Omental fat pad (tissue), 4 donors: ENCODE measurements at places on chromosomes 7 and 10. TPM values are rescaled to one million over a fixed set of nuclear protein-coding genes. Genes with fewer than 3 reads are reported as not detected.

KNDC1 gene
- total RNA-seq, result 1.8 TPM

ZEB1 gene
- 56.6 TPM for total RNA-seq

SLC13A4 gene
- 0.79 TPM for total RNA-seq

SLC29A4 gene
- total RNA-seq, result 10.2 TPM

MMP21 gene
- not detected for total RNA-seq

PDZD7 gene
- total RNA-seq, result 3.3 TPM

LRRC4 gene
- 4.7 TPM for total RNA-seq

EMX2 gene
- not detected for total RNA-seq

TAS2R40 gene
- not detected for total RNA-seq

CALY gene
- total RNA-seq, result not detected

NRCAM gene
- 3.6 TPM for total RNA-seq

CALHM3 gene
- not detected for total RNA-seq

NEURL1 gene
- not detected for total RNA-seq

ASAH2 gene
- total RNA-seq, result 0.60 TPM

DNA sequence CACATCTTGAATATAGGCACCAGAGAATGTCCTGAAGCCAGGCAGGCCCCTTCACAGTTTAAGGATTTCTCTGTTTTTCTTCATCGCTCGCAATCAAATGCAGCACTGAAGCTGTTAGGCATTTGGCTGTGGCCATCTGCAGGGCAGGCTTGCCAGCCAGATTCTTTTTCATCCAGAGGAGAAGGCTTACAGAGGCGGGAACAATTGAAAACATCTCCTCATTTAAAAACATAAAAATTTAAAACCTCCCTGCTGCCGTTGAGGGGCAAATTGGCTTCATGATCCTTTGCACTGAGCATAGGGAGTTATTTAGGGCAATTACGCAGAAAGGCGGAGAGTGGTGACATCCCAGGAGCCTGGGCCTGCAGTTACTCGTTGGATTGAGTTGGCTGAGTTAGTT is 500.0 kb downstream of the TYW1 start:
- no peak for DNase-seq

DNA sequence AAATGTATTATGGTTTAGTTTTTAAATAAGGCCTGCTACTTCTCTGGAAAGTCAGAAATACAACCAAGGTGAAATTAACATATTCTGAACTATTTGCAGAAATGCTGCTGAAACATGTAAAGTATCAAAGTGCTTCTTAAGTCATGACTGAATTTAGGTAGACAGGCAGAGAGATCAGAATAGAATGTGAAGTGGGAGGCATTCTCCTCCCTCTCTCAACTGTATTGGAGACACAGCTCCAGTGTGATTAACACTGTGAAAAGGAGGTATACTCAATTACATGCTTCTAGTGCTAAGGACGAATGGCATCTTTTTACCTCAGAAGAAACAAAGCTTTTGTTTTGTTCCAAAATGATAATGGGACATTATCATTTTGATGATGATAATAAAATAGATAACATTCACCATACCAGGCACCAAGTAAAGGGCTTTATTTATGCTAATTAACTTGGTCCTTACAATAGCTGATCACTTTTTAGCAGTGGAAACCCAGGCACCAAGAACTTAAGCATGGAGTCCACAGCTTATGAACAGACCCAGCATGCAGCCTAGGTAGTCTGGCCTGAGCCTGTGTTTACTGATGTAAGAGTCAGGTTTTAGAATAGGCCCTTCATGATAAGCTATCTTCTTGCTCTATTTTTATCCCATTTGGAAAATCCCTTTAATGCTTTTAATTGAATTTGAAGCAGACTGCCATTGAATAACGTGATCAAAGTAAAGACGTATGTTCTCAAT is 26.0 kb downstream of the PPP1R9A start:
- DNase-seq, result no peak

GRCh38 chr10:18144396-18144795 is 4.2 kb downstream of the CACNB2 start:
- DNase-seq, result no peak

DNA sequence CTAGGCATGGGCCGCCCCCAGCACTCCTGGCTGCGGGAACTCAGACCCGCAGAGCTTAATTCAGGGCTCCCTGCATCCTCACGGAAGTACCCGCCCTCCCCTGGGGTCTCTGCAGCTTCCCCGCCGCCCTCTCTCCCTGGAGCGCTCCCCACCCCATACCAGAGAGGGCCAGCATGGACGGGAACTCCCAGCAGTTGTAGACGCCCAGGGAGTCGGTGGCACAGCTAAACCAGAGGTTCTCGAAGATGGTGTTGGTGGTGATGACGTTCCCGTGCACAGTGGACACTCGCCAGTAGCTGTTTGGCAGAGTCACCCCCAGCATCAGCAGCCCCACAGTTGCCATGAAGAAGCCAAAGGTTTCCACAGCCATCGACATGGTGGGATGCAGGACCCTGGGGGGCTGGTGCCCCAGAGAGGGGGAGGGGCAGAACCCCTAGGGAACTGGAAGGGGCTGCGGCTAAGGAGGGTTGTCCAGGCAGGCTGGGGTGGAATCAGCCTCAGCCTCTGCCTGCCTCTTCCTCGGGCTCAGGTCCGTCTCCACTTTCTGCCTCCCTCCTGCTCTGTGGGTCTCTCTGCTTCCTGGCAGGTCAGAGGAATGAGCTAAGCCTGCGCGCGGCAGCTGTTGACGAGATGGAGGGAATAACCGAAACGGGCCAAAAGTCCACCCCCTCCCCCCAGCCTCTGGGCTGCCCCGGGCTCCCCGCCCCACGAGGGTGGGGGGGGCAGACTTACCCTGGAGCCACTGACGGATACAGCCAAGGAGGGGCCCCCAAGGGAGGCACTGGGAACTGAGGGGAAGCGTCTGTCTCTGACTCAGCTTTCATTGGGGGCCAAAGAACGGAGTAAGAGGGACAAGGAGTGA is at the start of gene CLDN15:
Gene CLDN15 (minus strand): TSS at position 597 of the 862 bp plus-strand sequence. CDS start 221 bp downstream, at position 376.
- peak; percentile 65 for DNase-seq

DNA sequence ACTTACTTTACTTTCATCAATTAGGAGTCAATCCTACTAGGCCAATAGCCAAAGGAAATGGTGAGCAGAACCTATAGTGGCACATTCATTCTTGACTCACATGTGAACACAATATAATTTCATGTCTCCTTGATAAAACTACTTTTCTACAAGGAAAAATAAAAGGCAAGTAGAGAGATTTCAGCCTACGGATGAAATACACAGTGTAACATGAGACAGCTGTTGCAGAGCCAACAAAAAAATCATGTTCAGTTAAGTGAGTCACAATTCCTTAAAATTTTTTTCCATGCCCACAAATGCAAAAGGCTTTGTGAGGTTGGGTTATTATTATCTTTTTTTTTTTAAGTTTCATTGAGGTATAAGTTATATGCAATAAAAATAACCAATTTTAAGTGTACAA is 54.8 kb downstream of the GPR141 start:
- DNase-seq, result no peak

GRCh38 chr10:44056206-44056605 is 328.7 kb downstream of the CXCL12 start:
- DNase-seq, result no peak

- DNase-seq, result no peak
These were observed 339.2 kb upstream of the PODXL start for GRCh38 chr7:131895541-131896164.

DNA sequence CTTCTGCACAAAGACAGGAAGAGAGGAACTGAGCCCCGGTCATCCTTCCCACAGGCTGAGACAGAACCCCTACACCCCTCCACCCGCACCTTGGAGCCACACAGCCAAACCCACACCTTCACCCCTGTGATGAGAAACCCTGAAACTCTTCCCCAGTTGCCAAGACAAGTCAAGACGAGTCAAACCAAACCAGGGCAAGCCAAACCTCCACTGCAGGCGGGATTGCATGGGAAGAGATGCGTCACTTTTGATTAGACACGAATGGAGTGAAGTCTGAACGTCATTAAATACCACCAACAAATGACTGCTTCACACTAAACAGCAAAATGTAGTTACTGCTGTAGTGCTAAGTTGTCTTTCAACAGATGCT is 73.8 kb downstream of the PRPF18 start:
- no peak for DNase-seq

DNA sequence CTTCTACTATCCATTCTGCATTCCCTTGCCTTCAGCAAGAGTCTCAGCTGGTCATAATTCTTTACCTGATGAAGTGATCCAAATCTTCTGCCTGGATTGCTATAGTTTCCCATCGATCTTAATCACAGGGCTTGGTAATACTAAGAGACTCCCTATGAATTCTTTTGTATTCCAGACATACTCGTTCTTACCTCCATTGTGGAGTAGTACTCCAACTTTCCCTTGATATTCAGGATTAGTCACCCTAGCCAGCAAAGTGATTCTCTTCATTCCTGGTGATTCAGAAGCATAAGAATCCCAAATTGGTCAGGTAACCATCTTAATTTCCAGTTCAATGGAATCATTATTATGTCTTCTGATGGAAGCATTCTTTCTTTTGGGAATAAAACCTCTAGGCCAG is 96.7 kb downstream of the TWIST1 start:
- DNase-seq, result no peak

DNA sequence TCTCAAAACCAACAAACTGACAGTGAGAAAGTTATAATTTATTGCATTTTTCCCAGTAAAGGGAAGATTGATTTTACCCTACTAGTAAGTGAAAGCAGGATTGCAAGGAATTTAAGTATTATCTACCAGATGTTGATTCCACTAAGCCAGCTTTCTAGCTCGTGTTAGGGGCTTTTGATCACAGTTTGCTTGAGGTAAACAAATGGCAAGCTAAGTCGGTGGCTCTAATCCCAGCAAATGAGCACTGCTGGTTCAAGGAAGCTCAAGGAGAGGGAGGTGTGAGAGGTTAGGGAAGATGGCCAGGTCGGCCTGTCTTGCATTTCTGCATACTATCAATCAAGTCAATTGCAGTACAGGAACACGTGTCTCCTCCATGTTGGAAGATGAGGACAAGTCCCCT is 448.7 kb upstream of the POM121L12 start:
- DNase-seq, result no peak

DNA sequence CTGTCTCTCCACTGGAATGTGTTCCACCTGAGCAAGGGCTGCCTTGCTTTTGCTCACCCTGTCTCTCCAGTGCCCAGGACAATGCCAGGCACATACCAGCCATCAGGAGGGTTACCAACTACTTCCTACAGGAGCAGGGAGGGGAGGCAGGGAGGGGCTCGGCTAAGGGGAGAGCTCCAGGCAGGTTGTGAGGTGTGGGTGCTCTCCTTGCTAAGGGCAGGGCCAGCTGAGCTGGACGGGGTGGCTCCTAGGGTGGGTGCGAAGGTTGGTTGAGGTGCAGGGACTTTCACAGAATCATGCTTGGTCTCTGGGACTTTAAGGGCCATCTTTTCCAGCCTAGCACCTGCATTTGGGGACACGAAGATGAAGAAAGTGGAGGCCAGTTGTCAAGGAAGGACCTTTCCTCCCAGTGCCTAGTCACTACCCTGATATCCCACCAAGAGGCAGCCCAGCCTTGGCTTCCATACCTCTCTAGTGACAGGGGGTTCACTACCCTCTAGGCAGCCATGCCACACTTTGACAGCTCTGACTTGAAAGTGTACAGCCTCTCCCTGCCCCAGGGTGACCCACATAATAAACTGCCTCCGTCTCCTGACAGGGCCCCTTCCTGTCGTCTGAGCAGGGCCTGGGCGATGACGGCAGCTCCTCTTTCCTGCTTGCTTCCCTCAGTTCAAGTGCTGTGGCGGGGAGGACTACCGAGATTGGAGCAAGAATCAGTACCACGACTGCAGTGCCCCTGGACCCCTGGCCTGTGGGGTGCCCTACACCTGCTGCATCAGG is 46.5 kb downstream of the TSPAN15 start:
- no peak for DNase-seq

DNA sequence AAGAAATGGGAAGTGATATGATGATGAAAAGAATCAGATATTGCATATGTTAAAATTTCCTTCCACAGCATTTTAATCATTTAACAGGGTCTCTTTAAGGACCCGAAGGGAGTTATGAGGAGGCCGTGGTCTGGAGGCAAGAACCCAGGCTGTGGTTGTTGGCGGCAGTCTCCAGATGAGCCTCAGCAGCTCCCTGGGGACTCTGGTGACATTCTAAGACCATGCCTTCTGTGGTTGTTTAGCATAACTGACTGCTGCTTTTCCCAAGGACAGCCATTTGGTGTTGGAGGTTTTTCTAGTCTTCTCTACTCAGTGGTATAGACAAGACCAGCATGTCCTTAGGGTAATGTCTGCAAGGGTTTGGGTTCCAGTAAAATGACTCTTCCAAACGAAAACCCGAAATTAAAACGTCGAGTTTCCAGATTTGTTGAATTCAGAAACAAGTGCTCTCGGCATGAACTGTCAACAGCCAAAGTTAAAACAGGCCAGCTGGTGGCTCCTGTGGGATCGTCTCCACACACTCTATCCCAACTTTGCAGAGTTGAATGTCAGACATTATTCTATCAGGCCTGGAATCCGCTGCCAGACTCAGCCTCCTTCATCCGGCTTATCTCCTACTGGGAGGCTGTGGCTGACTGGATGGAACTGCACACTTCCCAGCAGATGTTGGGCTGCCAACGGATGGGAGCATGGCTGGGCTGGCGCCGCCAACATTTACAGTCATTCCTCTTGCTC is 183.1 kb downstream of the TAX1BP1 start:
- DNase-seq, result no peak

DNA sequence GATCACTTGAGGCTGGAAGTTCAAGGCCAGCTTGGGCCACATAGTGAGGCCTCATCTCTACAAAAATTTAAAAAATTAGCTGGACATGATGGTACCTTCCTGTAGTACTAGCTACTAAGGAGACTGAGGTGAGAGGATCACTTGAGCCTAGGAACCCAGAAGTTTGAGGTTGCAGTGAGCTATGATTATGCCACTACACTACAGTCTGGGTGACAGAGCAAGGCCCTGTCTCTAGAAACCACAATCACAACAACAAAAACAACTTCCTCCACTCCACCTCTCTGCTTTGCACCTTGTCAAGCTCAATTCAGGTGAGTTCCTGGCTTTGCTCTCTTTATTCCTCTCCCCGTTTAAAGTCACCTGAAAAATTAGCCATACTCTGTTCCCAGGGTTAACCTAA is 8.3 kb upstream of the CAPZA2 start:
- no peak for DNase-seq

GRCh38 chr7:100585511-100586265 is at the start of gene LRCH4:
TSS of gene LRCH4 (minus strand) at chr7:100586129. CDS start at chr7:100586100, 29 bp downstream.
- DNase-seq, result no peak

DNA sequence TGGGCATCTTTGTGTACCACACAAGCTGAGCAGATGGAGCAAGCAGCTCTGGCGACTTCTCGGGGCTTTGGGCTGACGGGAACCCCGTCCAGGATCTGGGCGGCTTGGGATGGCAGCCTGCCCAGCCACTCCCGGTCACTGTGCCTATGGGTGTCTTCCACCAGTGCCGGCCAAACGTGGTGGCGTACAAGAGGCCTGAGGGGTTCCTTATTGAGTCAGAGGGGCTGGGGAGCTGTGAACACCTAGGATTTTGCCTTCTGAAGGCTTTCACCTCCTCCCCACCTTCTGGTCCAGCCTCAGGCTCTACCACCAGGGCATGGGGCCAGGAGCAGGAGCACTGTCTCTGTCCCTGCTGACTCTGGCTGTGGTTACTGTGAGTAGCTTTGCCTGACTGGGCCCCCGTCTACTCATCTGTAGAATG is 71.8 kb upstream of the PPIF start:
- no peak for DNase-seq

GRCh38 chr7:50681432-50682045 is 101.2 kb downstream of the GRB10 start:
- no peak for DNase-seq

GRCh38 chr10:18140957-18141845 is 977 bp downstream of the CACNB2 start:
- DNase-seq, result no peak

GRCh38 chr10:117137031-117137910 is 799 bp downstream of the VAX1 start:
- DNase-seq, result no peak
